NCI-H526 treated with DMSO at 0.1 percent for 48 hours (cell line): ENCODE measurements at places on chromosomes 4 and X.

DNA sequence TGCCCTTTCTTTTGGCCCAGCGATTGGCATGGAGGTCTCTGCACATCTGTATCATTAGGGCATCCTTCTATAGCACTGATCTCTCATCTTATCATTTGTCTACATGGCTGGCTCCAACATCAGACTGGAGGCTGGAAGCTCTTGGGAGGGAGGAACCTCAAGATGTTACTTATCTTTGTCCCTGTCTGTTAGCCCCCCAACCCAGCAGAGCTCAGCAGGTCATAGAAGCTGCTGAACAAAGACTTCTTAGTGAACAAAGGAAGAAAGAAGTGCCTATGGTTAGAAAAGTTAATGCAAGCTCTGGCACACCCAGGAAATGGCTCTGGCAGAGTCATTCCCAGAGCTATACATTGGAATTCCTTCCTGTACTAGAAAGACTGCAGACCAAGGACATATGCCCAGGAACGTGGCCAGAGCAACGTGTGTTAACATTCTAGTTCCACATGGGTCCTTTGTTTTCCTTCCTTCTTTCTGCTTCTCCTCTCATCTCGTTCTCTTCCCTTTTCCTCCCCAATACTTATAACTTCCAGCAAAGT lies 74.0 kb downstream of the SEL1L3 start:
- DNase-seq, result no peak

DNA sequence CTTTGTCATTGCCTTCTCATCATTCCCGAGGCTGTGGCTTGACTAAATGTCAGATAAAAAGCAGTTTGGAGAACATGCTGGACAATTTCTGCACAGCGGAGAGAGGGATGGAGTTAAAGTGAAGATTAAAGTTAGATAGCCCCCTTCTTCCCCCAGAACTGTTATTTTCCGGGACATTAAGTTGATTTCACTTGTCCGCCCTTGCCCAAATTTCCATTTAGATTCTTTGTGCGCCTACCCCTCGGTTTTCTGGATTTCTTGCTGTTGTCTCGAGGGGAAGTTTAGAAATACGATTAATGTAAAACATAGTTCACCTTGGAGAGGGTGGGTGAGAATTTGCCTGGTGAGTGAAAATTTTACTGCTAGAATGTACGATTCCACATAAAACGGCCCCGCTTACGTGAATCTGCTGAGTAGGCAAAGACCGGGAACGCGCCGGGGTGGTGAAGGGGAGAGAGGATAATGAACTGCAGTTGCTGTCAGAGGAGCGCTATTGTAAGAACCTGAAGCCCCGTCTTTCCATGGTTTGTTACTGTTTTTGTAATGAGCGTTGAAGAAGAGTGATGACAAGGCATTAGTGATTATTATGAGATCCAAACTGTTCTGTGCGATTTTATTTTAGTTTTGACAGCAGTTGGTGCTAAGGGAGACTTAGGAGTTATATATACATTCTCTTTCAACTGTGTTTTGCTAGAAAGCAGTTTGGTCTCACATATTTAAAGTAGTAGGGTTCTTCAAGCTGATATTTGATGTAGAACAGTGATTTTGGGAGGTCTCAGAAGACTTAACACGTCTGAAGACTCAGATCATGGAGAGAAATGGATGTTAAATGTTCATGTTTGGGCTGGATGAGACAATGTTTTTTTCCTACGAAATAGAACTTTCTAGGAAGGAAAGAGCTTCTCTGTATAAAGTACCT lies 73.0 kb downstream of the AFF1 start:
- no peak for DNase-seq

DNA sequence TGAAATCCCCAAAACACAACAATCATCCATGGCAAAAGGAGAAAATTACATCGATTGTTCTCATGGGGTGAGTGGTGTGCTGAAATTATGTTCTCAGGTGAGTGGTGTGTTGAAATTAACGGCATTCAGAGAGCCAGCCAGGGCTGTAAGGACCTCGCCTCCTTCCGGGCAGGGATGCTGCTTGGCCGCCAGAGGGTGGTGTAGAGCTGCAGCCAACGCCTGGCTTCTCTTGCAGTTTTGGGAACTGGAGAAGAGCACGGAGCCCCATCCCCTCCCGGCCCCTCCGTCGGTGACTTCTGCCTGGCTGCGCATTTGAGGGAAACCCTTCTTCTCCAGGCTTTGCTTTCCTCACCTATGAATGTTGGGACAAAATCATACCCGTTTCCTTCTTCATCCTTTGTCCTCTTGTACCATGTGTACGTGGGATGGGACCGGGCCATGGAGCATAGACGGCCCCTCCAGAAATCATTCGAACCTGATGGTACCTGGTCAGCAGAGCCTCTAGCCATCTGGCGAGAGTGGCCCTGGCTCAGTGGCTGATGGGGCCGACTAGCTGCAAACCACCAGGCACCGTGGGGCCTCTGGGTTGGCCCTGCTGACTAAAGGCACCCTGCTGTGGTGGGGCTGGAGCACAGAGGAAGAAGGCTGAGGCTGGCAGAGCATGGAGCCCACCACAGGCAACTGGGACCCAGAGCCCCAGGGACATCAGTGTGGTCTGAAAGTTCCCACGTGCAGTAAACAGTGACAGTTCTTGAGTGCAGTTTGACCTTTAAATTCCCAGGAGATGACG lies 28.4 kb downstream of the TRMT44 start:
- no peak for DNase-seq

GRCh38 chr4:9997886-9998285 lies 23.4 kb downstream of the SLC2A9 start:
- DNase-seq, result no peak

DNA sequence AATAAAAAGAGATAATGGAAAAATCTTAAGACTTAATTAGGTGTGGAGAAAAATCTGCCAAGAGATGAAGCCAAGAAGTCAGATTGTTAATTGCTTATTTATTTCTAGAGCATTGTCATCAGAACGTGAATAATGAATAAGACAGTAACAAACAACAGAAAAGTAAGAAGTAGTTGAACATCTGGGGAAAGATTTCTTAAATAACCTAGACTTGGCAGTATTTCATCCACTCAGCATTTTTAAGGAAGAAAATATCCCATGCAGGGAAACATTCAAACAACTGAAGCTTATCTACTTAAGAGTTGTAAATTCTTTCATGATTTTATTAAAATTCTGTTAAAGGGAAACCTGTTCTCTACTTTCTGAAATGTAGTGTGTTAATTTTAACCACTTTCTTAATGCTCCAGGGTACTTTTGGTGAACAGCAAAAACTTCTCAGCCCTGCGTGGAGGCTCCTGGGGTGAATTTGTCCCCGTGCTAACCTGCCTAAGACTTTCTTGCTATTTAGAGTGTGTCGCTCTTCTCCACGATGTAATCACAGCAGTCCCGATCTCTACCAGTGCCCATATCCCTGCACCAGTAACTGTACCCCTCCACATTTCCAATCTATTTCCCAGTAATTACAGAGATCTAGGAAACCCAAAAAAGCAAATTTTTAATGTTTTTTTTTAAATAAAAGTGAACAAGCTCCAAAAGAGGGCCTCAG lies 124.6 kb downstream of the CORIN start:
- no peak for DNase-seq

- DNase-seq, result no peak
Measured at GRCh38 chrX:109874548-109874947, 128.4 kb upstream of the TMEM164 start.
